ENCODE measurements at places on chromosomes 2 and 18.
A peak's percentile ranks its signal among the peaks of the same experiment; 100 is the strongest.

DNA sequence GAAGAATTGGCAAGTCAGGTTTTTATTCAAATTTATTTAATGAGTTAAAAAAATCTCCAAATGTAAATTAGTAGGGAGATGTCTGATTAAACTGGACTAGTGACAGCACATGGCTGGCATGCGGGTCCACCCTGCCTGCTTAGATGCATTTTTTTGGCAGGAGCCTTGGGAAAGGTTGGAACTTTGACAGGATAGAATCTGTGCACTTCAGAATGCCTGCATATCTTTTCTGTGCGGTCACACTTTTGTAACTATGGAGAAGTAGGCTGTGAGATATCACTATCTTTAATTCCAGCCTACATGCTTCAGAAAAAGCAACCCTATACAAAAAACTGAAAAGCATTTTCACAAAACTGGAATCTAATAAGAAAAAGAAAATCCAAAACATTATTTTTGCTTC is 317.8 kb downstream of the MBD2 start:
- no peak for DNase-seq

- DNase-seq: no peak
These were observed 8.8 kb upstream of the SETBP1 start for GRCh38 chr18:44671914-44672313.

DNA sequence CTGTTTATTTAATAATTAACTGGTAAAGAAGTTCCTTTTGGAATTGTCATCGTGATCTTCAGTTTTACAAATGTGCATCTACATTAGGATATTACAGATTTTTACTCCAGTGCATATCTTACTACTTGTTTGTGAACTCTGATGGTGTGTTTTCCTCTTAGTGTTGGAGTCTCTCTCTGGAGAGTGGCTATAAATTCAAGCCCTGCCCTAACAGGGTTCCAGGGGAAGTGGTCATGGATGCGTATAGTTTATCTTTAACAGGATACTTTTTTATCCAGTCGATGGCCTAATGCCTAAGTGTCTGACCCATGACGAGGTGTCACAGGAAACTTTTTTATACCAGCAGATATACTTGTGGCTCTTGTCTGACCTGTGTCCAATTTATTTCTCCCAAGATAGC is 75.4 kb downstream of the CHN1 start:
- no peak for DNase-seq

DNA sequence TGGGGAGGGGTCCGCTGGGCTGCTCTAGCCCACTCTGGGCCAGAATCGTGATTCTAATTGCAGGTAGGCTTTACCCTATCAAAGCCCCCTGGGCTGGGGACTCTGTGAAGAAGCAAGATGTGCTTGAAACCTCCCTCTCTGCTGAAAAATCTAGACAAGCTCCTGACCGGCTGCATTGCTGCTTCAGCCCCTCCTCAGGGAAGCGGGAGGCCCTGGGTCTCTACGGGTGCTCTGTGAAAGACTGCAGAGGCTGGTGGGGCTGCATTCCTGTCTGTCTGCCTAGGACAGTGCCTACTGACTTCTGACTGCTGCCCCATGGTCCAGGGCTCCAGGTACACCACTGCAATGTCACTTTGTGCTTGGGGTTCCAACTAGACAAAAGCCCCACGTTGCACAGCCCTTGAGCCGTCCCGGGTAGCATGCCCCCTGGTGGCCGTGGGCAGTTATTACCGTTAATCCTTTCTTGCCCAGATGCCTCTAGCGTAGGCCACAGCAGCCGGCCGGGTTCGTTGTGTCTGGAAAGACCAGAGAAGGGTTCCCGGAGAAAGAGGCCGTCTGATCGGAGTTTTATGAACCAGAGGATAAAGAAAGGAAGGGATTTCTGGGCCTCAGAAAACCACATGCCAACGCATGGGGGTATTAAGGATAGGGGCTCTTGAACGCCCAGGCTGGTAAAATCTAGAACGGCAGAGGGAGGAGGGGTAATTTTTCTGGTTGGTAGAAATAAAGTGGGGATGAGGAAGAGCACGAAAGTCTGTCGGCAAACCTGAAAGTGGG is 15.9 kb upstream of the C1QL2 start:
- peak; percentile 25 for DNase-seq

DNA sequence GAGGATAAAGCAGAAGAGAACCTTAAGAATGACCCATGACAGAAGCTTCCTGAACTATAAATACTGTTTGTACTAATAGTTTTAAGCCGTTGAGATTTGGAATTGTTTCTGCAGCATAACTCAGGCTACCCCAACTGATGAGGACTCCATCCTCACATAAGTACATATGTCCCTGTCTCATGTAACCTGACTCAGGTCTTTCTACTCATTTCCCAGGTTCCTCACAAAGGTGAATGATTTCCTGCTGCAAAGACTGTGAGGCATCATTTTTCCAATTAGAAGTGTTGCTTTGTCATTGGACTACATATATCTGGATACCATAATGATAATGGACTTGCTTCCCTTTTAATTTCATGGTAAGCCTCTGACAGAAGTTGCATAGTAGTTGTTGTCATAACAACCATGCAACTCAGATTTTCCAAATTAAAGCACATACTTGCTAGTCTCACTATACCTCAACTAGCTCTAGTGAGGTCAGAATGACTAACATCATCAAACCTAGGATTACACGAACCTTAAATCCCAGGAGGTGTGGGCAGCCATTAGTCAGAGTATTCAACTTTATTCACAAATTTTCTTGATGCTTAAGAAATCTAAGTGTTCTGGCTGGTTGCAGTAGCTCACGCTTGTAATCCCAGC is 38.0 kb upstream of the NEDD4L start:
- DNase-seq: no peak

GRCh38 chr2:221100467-221101089 is 471.5 kb downstream of the EPHA4 start:
- DNase-seq: no peak

DNA sequence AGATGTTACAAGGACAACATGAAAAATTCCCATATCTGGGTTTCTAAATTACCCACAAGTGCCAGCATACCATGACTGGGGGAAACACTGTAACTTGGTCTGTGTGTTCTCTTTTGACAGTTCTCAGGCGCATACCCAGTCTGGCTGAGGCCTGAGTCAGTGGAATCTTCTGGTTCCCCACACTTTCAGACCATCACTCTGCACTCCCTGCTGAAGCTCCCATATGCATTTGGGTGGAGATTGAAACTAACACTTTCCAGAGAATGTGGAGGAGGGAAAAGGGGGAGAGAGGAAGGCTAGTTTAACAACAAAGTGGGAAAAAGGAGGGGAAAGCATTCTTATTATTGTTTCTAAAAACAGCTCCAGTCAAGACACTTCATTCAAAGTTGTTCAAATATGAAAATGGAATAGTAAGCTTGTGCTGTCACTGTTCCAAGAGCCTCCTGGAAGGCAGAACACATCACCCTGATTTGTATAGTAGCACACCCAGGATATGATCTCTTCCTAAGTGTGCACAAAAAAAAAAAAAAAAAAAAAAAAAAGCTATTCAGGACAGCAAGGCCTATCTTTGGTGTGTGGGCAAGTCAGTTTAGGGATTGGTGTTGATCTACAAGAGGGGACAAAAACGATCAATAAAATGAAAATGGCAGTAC is 48.1 kb upstream of the CTIF start:
- DNase-seq: no peak

- no peak for DNase-seq
These were observed 104.7 kb downstream of the THADA start for GRCh38 chr2:43491065-43491639.

GRCh38 chr2:47479863-47480262 is 76.9 kb downstream of the MSH2 start:
- DNase-seq: no peak

- no peak for DNase-seq
These were observed 41.9 kb upstream of the ODC1 start for GRCh38 chr2:10489842-10490555.

- no peak for DNase-seq
These were observed 134.8 kb upstream of the HDAC4 start for GRCh38 chr2:239535413-239536144.

- DNase-seq: no peak
These were observed 82.9 kb downstream of the NUP35 start for GRCh38 chr2:183207110-183207509.

GRCh38 chr2:241568726-241569125 is 10.2 kb downstream of the BOK start:
- no peak for DNase-seq

GRCh38 chr2:5589183-5589582 is 103.0 kb upstream of the SOX11 start:
- no peak for DNase-seq

GRCh38 chr2:37466533-37467222 is 122.2 kb downstream of the QPCT start:
- no peak for DNase-seq

GRCh38 chr18:34120294-34120693 is 104.4 kb downstream of the NOL4 start:
- DNase-seq: no peak

DNA sequence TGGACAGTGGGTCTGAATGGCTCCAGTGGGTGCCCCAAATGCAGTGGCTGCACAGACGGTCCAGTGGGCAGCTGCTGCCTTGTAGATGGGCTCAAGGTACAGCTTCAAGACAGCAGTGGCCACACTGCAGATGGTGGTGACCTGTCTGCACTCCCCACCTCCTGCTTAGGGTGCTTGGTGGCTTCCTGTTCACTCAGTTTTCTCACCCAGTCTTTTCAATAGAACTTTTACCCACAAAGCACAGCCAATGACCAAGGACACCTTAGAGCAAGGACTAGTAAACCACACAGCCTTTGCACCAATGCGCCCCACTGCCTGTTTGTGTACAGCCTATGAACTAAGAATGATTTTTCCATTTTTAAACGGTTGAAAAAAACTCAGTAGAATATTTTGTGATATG is 34.9 kb downstream of the MEX3C start:
- no peak for DNase-seq

DNA sequence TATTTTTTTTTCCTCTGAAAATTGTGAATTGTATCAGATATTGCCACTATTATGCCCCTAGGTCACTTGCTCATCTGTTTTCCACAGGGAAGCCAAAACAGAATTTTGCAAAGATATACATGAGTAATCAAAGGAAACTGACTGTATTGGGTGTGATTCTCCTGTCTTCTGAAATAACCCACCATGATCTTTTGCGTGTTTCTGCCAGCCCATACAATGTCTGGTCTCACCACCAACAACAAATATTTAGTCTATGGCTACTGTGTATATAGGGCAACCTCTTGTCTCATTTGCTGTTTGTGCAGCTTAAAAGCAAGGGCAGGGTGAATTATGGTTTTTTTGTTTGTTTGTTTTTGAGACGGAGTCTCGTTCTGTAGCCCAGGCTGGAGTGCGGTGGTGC is 26.5 kb downstream of the EPAS1 start:
- DNase-seq: no peak

GRCh38 chr2:44964752-44965236 is 23.3 kb downstream of the SIX3 start:
- no peak for DNase-seq

GRCh38 chr2:145741636-145742035 is 1221.7 kb upstream of the ZEB2 start:
- DNase-seq: no peak

DNA sequence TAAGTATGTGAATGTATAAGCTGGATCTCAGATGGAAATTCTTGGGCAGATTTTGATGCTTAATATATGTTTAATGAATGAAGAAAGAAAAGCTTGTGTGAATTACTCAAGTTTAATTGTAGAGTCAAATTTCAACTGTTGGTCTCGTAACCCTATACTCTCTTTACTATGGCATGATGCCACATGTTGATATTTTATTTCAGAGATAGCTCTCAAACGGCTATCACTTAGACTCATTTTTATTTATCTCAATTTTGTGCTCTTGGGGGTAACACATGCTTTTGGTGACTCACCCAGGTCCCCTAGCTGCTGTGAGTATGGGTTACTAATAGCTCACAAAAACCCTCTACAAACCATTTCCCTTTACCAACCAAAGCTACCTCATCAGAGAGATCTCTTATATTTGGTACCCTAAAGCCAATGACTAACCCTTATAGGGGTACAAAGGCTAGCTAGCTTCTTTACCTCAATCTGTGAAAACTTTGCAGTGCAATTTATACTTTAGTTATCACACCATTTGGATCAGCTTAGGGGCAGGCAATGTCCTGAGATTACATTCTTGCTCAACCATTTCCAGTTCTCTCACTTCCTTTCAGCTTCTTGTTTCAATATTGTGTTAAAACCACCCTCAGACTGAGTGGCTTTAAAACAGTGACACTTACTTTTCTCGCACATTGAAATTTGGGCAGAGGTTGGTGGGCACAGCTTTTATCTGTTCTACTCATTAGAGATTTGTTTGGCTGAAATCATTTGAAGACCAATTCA is 240.3 kb downstream of the CDH7 start:
- no peak for DNase-seq

DNA sequence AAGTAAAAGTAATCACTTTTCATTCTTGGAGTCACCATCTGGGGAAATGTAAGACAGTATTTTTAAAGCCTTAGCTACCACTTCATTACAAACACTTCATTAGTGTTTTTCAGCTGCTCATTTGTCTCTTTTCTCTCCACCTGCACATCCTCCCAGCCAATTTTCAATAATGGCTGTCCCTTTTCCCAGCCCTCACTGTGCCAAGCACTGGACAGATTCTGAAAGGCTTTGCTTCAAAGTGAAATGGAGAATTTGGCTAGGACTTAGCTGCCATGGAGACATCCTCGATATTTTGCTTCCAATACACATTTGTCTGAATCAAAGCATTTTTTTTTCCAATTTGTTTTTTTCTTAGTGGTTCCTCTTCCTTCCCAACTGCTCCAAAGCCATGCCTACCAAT is 272.4 kb upstream of the NRXN1 start:
- DNase-seq: no peak

- DNase-seq: no peak
These were observed 326.4 kb downstream of the EIPR1 start for GRCh38 chr2:3051266-3051665.

GRCh38 chr2:98277162-98277859 is 68.9 kb upstream of the CNGA3 start:
- no peak for DNase-seq

GRCh38 chr2:215607766-215608165 is 171.9 kb upstream of the FN1 start:
- DNase-seq: no peak

DNA sequence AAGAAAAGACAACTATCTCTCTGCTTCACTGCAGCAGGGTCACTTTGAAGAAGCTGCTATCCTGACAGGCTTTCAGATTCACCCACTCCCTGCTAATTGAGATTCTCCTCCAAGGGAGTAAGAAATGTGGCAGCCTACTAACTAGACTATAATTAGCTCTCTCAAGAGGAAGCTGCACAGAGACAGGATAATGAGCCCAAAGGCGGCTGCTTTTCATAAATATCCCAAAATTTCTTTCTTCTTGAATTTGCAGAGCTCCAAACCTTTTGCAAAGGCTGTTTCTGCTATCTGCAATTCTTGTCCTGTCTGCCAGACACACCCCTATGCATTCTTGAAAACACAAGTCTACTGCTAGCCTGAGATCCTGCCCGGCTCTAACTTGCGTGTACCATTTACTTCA is 54.0 kb upstream of the RNU4ATAC start:
- DNase-seq: no peak

- no peak for DNase-seq
These were observed 344.6 kb upstream of the CHAC2 start for GRCh38 chr2:53422979-53423378.

DNA sequence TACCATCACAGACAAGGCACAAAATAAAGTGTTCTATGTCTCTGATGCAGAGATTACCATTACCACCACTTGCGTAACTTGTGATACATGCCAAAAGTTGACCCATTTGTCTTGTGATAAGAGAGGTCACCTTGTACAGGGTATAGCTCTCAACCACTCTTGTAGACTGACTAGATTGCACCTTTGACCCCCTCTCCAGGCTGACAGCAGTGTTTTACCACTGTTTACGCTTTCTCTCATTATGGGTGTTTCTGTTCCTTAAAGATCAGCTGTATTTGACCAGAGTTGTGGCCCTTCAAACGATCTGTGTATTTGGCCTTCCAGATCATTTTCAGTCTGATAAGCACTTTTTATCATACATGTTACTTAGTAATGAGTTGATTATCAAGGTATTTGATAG is 215.7 kb upstream of the HNMT start:
- DNase-seq: no peak
